T-cell (primary cell): ENCODE measurements at places on chromosomes 12 and 14.
A peak's percentile ranks its signal among the peaks of the same experiment; 100 is the strongest.

DNA sequence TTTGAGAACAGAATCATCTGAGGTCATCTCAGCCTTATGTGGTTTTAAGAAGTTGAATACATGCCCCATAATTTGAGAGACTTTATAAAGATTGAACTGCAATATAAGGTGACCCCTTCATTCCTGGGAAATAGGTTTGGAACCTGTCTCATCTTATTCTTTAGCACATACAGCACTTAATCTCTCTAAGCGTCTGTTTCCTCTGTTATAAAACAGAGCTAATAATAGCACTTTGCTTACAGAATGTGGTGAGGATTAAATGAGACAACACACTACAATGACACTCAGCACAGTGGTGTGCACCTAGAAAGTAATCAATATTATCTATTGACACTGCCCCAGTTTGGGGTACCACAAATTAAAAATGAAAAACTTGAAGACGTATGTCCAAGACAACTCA lies 102.1 kb downstream of the DUSP6 start:
- H3K36me3 ChIP-seq: no peaks in the 10 kb centered on the region
- no peak for DNase-seq
- H3K27ac ChIP-seq: no peak overlapping the region
- H3K4me3 ChIP-seq: no peak overlapping the region

- no peak overlapping the region for H3K27ac ChIP-seq
- no peaks in the 10 kb centered on the region for H3K4me1 ChIP-seq
- no peaks in the 10 kb centered on the region for H3K36me3 ChIP-seq
- H3K27me3 ChIP-seq: no peaks in the 10 kb centered on the region
Measured at GRCh38 chr12:41174602-41175001, 13.5 kb upstream of the PDZRN4 start.

DNA sequence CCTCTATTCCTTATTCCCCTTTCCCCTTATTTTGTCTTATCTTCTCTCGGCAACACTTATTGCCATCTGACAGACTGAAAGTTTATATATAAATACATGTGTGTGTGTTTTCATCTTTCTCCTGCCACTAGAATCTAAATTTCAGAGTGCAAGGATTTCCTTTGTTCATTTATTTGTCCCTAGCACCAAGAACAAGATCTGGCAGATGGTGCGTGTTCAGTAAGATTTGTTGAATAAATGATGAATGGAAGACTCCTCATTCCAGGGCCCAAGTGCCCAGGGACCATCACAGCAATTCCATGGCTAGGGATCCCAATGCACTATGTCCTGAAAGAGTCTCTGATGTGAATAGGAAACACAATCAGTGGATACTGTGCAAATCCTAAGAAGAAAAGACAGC lies 97.9 kb upstream of the EEA1 start:
- H3K36me3 ChIP-seq: no peaks in the 10 kb centered on the region
- H3K4me3 ChIP-seq: no peak overlapping the region
- no peak for DNase-seq
- H3K27me3 ChIP-seq: no peaks in the 10 kb centered on the region
- H3K4me1 ChIP-seq: no peaks in the 10 kb centered on the region
- no peak overlapping the region for H3K27ac ChIP-seq

GRCh38 chr12:28710882-28711281 lies 438.2 kb upstream of the FAR2 start:
- no peaks in the 10 kb centered on the region for H3K36me3 ChIP-seq
- no peaks in the 10 kb centered on the region for H3K27me3 ChIP-seq
- no peak overlapping the region for H3K4me3 ChIP-seq

- H3K4me1 ChIP-seq: no peaks in the 10 kb centered on the region
- no peak overlapping the region for H3K4me3 ChIP-seq
- no peaks in the 10 kb centered on the region for H3K27me3 ChIP-seq
Measured at GRCh38 chr14:33510991-33511390, 439.9 kb downstream of the EGLN3 start.

DNA sequence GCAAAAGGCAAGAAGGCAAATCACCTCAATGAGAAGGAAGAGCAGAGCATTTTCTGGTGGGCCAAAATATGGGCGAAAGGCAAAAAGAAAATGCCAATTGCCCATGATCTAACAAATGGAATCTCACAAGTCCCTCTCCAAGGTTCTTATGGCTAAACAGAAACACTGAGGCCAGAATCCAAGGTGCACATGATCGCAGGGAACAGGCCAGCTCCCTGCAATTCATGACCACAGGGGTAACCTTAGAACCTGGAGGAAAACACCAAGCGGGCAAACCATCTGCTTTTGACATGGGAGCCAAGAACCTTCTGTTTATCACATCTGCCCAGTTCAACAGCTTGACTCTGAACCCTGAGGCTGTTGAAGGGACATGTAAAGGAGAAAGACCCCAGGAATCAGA lies 60.0 kb downstream of the NT5DC3 start:
- no peaks in the 10 kb centered on the region for H3K4me1 ChIP-seq
- H3K27me3 ChIP-seq: no peaks in the 10 kb centered on the region
- no peak for DNase-seq
- no peak overlapping the region for H3K27ac ChIP-seq
- no peak overlapping the region for H3K4me3 ChIP-seq

GRCh38 chr14:99560922-99561683 lies 42.9 kb downstream of the CCDC85C start:
- no peaks in the 10 kb centered on the region for H3K27me3 ChIP-seq
- DNase-seq: no peak
- no peak overlapping the region for H3K27ac ChIP-seq
- no peaks in the 10 kb centered on the region for H3K36me3 ChIP-seq
- H3K4me3 ChIP-seq: no peak overlapping the region

GRCh38 chr14:55398679-55399078 lies 13.0 kb downstream of the ATG14 start:
- no peaks in the 10 kb centered on the region for H3K27me3 ChIP-seq
- H3K36me3 ChIP-seq: no peaks in the 10 kb centered on the region
- H3K4me1 ChIP-seq: no peaks in the 10 kb centered on the region
- no peak for DNase-seq
- no peak overlapping the region for H3K27ac ChIP-seq

GRCh38 chr14:73662487-73662943 lies 17.7 kb downstream of the DNAL1 start:
- H3K27ac ChIP-seq: no peak overlapping the region
- H3K27me3 ChIP-seq: no peaks in the 10 kb centered on the region
- H3K4me1 ChIP-seq: no peaks in the 10 kb centered on the region
- H3K36me3 ChIP-seq: peaks cover 2% of the 10 kb centered on the region
- DNase-seq: no peak

- peak; percentile 69 for DNase-seq
- H3K4me3 ChIP-seq: peak overlapping the region; percentile 70
- no peaks in the 10 kb centered on the region for H3K27me3 ChIP-seq
- no peaks in the 10 kb centered on the region for H3K4me1 ChIP-seq
- no peaks in the 10 kb centered on the region for H3K36me3 ChIP-seq
Measured at GRCh38 chr14:24036169-24036962, 15.4 kb upstream of the CARMIL3 start.

DNA sequence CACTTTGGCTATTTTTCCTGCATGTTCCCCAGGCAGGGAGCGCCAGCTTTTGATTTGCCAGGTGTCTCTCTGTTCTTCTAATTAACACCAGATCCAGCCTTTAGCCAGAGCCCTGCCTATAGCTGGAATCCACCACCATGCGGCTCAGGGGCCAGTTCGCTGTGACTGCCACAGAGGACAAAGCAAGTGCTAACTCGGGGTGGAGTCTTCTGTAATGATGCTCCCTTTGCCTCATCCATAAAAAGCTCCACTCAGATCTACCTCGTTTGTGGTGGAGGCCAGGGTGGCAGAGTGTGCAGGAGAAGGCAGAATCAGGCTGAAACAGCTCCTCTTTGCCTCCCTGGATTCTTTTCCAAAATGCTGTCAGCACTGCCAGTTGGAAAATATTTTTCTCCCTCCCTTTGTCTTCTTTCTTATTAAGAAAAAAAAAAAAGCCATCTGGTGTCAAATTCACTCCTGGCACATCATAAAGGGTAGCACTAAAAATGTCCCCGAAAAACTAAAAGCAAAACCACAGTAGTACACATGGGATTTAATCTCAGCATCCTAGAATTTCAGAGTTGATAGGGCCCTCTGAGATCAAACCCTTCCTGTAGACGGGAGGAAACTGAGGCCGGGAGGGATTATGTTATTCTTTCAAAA lies 18.0 kb upstream of the CTDSP2 start:
- H3K4me3 ChIP-seq: peak overlapping the region; percentile 68
- H3K36me3 ChIP-seq: no peaks in the 10 kb centered on the region
- DNase-seq: no peak

DNA sequence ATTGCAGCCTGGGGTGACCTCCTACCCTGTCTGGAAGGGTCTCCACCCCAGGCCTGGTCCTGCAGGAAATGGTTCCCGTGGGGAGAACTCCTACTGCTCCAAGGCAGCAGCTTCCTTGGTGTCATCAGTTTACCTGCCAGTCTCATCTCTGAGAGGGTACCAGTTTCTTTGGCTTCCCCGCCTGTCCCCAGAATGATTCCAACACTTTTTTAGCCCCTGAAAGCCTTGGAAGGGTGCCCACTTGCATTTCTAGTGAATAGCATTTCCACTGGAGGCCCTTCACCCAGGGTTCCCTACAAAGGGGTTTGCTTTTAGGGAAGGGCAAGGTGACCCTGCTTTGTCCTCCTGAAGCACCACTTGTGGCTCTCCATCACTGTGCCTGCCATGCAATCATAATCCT lies 284.3 kb downstream of the ZFP36L1 start:
- no peak overlapping the region for H3K27ac ChIP-seq
- H3K36me3 ChIP-seq: no peaks in the 10 kb centered on the region
- H3K27me3 ChIP-seq: no peaks in the 10 kb centered on the region
- peaks cover 59% of the 10 kb centered on the region for H3K4me1 ChIP-seq

- no peak for DNase-seq
- no peaks in the 10 kb centered on the region for H3K4me1 ChIP-seq
- no peaks in the 10 kb centered on the region for H3K27me3 ChIP-seq
- H3K36me3 ChIP-seq: no peaks in the 10 kb centered on the region
Measured at GRCh38 chr12:84641940-84642545, 270.6 kb downstream of the SLC6A15 start.

- no peak for DNase-seq
- peaks cover 4% of the 10 kb centered on the region for H3K4me1 ChIP-seq
- no peak overlapping the region for H3K27ac ChIP-seq
- H3K4me3 ChIP-seq: no peak overlapping the region
- H3K36me3 ChIP-seq: no peaks in the 10 kb centered on the region
Measured at GRCh38 chr14:98544174-98544573, 727.8 kb downstream of the BCL11B start.

DNA sequence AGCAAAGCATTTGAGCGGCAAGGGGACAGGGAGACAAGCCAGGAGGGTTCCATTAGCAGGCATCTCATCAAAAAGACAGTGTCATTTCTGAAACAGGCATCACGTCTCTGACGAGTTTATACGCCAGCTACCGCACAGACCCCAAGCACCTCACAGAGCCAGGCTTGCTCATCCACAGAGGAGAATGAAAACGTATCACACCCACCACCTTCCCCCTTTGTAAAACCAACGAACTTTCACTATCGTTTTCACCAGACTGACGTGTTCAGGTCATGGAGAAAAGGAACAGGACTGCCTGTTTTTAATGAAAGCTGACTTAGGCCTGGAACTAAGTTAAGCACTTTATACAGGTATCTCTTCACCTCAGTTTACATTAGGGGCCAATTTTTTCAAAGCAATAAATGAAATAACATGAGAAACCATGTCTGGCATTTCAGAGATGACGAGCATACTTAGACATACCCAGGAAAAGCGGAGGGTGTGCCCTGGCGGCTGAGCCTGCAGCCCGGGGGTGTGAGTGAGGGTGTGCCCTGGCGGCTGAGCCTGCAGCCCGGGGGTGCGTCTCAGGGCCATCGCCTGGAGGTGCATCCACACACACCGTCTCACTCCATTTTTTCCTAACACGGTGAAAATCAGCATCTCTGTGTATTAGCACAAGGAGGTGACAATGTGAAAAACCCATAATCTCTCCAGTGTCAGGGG lies 41.9 kb downstream of the STX2 start:
- H3K27ac ChIP-seq: peak overlapping the region; percentile 78
- no peaks in the 10 kb centered on the region for H3K4me1 ChIP-seq
- DNase-seq: peak; percentile 14
- H3K4me3 ChIP-seq: no peak overlapping the region
- peaks cover 2% of the 10 kb centered on the region for H3K36me3 ChIP-seq
- H3K27me3 ChIP-seq: no peaks in the 10 kb centered on the region

- no peaks in the 10 kb centered on the region for H3K36me3 ChIP-seq
- DNase-seq: no peak
- H3K4me3 ChIP-seq: no peak overlapping the region
- H3K27me3 ChIP-seq: no peaks in the 10 kb centered on the region
- H3K27ac ChIP-seq: no peak overlapping the region
Measured at GRCh38 chr12:26726956-26727355, 106.0 kb downstream of the ITPR2 start.

- H3K27me3 ChIP-seq: no peaks in the 10 kb centered on the region
- no peaks in the 10 kb centered on the region for H3K4me1 ChIP-seq
- no peak for DNase-seq
Measured at GRCh38 chr12:82187011-82187410, 171.2 kb downstream of the CCDC59 start.

- H3K4me3 ChIP-seq: no peak overlapping the region
- no peak overlapping the region for H3K27ac ChIP-seq
- no peaks in the 10 kb centered on the region for H3K27me3 ChIP-seq
- DNase-seq: no peak
Measured at GRCh38 chr12:8887285-8887715, 27.0 kb upstream of the PHC1 start.

DNA sequence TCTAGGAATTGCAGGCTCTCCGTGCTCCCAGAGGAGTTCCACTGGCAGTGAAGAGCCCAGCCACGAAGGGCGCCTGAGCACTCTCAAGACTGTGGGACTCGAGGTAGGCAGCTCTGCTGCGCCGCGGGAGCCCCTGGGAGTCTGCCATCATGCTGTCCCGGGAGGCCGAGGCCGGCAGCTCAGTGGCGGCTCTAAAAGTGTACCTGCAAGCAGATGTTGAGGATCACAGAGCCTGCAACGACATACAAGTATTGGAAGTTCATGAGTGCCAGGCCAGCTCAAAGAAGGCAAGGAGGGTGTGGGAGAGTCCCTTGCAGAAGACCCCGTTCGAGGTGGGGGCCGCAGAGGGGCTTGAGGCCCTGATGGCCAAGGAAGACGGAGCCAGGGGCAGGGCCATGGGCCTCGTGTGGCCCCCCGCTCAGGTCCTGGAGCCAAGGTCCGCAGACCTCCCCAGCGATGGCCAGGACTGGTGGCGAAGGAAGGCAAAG lies 62.7 kb downstream of the MUCL1 start:
- no peaks in the 10 kb centered on the region for H3K36me3 ChIP-seq
- H3K4me3 ChIP-seq: no peak overlapping the region
- no peak overlapping the region for H3K27ac ChIP-seq
- no peaks in the 10 kb centered on the region for H3K27me3 ChIP-seq
- DNase-seq: no peak

GRCh38 chr12:4555804-4556203 lies 6.2 kb upstream of the DYRK4 start:
- no peak overlapping the region for H3K4me3 ChIP-seq
- DNase-seq: no peak
- H3K27ac ChIP-seq: no peak overlapping the region

- DNase-seq: no peak
- no peaks in the 10 kb centered on the region for H3K27me3 ChIP-seq
- no peaks in the 10 kb centered on the region for H3K4me1 ChIP-seq
- H3K36me3 ChIP-seq: no peaks in the 10 kb centered on the region
- H3K27ac ChIP-seq: no peak overlapping the region
Measured at GRCh38 chr12:128474916-128475315, 207.9 kb downstream of the TMEM132C start.

GRCh38 chr12:41409628-41410027 lies 221.5 kb downstream of the PDZRN4 start:
- no peaks in the 10 kb centered on the region for H3K4me1 ChIP-seq
- no peak overlapping the region for H3K27ac ChIP-seq
- no peaks in the 10 kb centered on the region for H3K27me3 ChIP-seq
- no peaks in the 10 kb centered on the region for H3K36me3 ChIP-seq
- no peak for DNase-seq
